ENCODE measurements at places on chromosomes 5 and 9. TPM values are rescaled to one million over a fixed set of nuclear protein-coding genes. Genes with fewer than 3 reads are reported as not detected.

WNK2 gene
- 17.7 TPM for polyA plus RNA-seq

PDGFRB gene
- 1.7 TPM for polyA plus RNA-seq

DAB2IP gene
- 0.07 TPM for polyA plus RNA-seq

PIGO gene
- 10.7 TPM for polyA plus RNA-seq

FCN2 gene
- not detected for polyA plus RNA-seq

IL5 gene
- not detected for polyA plus RNA-seq

SOWAHA gene
- polyA plus RNA-seq, result 6.2 TPM

C9 gene
- 0.08 TPM for polyA plus RNA-seq

TEX10 gene
- polyA plus RNA-seq, result 5.4 TPM

MAMDC4 gene
- 0.12 TPM for polyA plus RNA-seq

ARHGEF39 gene
- not detected for polyA plus RNA-seq

TRIM36 gene
- polyA plus RNA-seq, result 42.3 TPM

FRMD3 gene
- 5.1 TPM for polyA plus RNA-seq

TRAF1 gene
- not detected for polyA plus RNA-seq

SLC6A19 gene
- polyA plus RNA-seq, result not detected

FGF10 gene
- not detected for polyA plus RNA-seq

All from Purkinje cell (primary cell).